ENCODE measurements at places on chromosomes 12 and 14.

GRCh38 chr12:15796493-15797141, 7.4 kb upstream of the EPS8 start:
- DNase-seq, result no peak

- no peak for DNase-seq
These were observed 3.8 kb downstream of the CBLN3 start for GRCh38 chr14:24425704-24426103.

GRCh38 chr12:78820946-78821345, 43.6 kb upstream of the SYT1 start:
- DNase-seq, result no peak

DNA sequence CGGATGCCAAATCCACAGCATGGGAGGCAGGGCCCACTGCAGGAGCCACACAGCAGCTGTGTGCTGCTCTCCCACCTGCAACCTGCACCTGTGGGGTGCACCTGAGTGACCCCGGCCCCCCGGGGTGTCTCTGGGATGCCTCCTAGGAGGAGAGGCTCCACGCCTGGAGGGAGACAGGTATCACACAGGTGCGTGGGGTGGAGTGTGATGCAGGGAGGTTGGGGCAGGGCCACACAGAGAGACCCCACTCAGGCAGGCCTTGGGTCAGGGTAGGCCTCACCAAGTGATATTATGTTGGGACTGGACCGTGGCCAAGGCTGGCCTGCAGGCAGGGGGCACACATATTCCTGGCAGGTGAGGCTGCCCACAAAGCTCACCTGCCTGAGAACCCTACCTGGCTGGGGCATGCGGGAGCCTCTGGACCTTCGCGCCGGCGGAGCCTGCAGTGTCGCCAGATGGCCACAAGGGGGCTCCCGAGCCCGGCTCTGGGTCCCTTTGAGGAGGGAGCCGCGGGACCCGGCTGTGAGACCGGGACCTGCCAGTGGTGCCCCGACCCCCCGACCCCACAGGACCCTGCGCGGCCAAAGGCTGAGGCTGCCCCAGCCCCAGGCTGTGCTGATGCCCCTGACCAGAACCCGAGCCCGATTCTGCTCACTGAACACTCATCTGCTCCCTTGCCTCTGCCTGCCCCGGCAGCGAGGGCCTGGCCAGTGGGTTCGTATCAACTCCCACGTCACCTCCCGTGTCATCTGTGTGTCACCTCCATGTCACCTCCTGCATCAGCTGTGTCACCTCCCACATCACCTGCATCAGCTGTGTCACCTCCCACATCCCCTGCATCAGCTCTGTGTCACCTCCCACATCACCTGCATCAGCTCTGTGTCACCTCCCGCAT, 11.4 kb downstream of the TMEM121 start:
- DNase-seq, result no peak

- DNase-seq, result no peak
These were observed 107.9 kb upstream of the ESRRB start for GRCh38 chr14:76268047-76268431.

DNA sequence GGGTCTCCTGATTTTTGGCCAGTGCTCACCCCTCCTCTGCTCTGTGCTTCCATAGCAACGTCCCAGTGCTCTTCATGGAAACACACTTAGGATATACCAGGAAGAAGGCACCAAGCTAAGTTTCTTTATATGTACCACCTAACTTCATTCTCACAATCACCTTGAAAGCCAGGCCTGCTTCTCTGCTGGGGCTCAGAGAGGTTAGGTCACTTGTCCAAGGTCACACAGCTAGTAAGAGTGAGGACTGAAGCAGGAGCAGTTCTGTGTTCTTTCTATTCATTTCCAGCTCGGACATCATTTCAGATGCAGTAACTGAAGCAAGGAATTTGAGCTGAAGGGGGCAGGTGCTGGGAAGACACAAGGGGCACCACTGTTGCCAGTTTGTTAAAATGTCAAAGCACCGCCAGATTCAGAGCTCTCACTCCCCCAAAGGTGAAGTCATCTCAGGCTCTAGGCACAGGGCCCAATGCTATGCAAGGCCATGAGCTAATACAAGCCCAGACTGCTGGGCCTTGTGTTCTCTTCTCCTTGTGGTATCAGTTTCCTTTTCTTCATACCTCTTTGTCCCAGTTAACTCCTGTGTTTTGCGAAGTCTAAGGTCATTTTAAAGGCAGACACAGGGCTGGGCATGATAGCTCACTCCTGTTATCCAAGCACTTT, 19.7 kb upstream of the YY1 start:
- DNase-seq, result no peak

All from NCI-H1417 treated with DMSO at 0.1 percent for 48 hours (cell line).